ENCODE measurements at places on chromosomes 1 and 21.

DNA sequence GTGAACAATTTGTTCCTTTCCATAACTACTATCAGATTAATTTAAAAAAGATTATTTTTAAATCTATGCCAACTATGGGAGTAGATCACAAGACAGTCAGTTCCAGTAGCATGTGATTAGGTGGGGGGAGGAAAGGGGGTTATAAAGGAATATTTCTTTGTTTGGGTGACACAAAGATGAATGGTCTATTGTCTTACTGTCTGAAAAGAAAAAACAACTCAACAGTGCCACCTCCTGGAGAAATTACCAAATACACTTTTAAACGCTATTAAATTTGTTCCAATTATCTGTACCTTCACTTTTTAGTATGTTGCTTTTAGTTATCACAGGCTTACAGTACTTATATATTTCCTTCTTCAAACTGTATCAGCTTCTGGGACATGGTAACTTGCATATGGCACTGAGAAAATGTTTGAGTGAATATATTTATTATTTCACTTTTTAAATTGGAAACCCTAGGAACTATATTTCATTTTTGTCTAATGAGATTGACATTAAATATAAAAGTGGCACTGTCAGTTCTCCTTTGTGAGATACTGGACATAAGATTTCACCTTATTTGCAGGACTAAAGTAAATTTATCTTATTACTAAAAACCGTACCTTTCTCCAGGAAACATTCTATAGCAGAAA lies 1.7 kb upstream of the SORT1 start:
- DNase-seq, result no peak

GRCh38 chr1:41366455-41367287 lies 5.4 kb downstream of the FOXO6 start:
- DNase-seq, result peak; percentile 36

DNA sequence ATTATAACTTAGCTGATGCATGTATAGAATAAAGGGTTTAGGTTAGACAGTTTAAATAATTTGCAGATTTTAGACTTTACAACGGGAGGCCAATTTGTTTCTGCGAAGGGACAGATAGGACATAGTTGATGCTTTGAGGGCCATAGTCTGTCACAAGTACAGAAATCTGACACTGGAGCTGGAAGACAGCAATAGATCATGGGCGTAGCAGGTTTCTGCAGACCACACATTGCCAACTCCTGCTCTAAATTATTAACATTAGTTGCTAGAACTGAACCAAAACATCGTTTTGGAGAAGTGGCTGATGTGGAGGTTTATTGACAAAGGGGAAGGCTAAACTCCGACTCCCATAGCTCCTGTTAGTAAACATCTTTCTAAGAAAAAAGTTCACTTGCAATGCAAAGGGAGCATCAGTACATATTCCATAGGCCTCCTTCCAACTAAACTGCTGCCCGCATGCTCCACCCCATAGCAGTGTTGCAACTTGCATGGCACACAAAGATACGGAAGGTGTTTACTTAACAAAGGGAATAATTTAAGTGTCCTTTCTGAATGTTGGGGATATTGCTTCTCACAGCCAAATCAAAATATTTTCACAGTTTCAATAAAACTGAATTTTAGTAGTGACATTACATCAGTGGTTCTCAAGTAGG lies 862.0 kb upstream of the CXADR start:
- DNase-seq, result no peak

- no peak for DNase-seq
These were observed 49.7 kb downstream of the FHAD1 start for GRCh38 chr1:15296585-15297321.

DNA sequence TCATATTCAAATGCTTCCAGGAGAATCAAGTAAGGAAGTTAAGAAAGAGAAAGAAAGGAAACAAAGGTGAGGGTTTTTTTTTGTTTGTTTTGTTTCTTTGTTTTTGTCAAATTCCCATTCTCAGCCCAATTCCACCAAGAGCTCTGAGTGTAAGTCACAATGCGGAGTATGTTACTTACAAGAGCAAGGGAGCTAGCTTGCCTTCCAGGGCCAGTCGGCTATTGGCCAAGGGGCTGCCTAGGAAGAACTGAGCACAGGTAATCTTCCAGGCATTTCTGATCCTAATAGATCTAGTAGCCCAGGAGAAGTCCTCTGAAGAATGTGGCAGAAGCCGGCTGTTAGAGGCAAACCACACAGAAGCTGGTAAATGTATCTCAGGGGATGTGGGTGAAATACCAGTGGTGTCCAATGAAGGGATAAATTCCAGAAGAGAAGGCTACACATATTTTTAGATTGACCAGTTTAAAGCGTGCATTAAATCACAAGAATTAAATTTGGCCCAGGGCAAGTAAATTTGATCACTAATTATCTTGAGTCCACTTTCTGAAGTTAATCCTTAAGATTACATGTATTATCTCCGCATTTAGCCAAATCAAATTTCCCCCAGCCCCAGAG lies 239.6 kb upstream of the ADAMTS5 start:
- no peak for DNase-seq

- peak; percentile 87 for DNase-seq
These were observed 14.6 kb upstream of the MEX3A start for GRCh38 chr1:156096640-156097391.

- DNase-seq, result no peak
These were observed 270.6 kb downstream of the NEGR1 start for GRCh38 chr1:72011721-72012120.

DNA sequence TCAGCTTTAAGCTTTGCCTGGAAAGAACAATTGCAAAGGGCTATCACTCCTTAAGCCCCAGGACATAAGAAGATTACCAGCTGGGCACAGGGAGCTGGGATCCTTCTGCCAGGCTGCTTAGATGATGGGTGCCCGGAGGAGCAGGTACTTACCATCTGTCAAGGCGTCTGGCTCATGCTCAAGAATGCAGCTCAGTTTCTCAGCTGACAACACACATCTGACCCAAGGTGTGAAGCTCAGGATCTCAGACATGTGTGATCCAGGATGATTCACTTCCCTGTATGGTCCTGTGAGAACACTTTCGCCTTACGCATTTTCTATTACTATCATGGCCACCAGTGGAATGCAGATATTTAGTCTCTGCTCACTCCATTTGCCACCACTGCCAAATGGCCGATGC lies 14.7 kb upstream of the DISC1 start:
- DNase-seq, result no peak

- DNase-seq, result no peak
These were observed 588.1 kb downstream of the KIF26B start for GRCh38 chr1:245742896-245743295.

GRCh38 chr1:115557715-115558114 lies 84.1 kb upstream of the VANGL1 start:
- no peak for DNase-seq

DNA sequence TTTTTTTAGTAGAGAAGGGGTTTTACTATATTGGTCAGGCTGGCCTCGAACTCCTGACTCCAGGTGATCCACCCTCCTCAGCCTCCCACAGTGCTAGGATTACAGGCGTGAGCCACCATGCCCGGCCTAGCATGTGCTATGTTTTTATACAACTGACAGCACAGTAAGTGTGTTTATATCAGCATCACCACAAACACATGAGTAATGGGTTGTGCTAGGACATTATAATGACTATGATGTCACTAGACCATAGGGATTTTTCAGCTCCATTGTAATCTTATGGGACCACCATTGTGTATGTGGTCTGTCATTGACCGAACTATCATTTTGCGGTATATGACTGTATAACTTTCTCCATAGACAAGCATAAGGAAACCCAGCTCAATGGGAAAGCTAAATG lies 6.3 kb downstream of the LEFTY2 start:
- DNase-seq, result no peak

- DNase-seq, result no peak
These were observed 17.3 kb downstream of the PI4KB start for GRCh38 chr1:151309811-151310323.

- peak; percentile 29 for DNase-seq
These were observed 87.9 kb upstream of the PAPPA2 start for GRCh38 chr1:176374967-176375569.

- DNase-seq, result peak; percentile 34
These were observed 4.0 kb downstream of the CAPN2 start for GRCh38 chr1:223716302-223716862.

Data from activated CD4-positive, alpha-beta T cell treated with anti-CD3 and anti-CD28 coated beads for 4 hours (primary cell).